ENCODE measurements at places on chromosomes 1 and 21.

DNA sequence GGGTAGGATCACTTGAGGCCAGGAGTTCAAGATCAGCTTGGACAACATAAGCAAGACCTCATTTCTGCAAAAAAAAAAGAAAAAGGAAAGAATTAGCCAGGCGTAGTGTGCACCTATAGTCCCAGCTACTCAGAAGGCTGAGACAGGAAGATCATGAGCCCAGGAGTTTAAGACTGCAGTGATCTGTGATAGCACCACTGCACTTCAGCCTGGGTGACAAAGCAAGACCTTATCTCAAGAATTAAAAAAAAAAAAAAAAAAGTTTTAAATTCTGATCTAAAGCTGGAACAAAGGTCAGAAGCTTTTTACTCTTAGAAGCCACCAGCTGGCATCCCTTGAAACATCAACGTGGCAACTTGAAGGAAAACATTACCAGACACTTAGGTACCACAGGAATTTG, 45.3 kb downstream of the HENMT1 start:
- no peak for DNase-seq

GRCh38 chr1:183783342-183783741, 21.6 kb upstream of the RGL1 start:
- DNase-seq, result no peak

DNA sequence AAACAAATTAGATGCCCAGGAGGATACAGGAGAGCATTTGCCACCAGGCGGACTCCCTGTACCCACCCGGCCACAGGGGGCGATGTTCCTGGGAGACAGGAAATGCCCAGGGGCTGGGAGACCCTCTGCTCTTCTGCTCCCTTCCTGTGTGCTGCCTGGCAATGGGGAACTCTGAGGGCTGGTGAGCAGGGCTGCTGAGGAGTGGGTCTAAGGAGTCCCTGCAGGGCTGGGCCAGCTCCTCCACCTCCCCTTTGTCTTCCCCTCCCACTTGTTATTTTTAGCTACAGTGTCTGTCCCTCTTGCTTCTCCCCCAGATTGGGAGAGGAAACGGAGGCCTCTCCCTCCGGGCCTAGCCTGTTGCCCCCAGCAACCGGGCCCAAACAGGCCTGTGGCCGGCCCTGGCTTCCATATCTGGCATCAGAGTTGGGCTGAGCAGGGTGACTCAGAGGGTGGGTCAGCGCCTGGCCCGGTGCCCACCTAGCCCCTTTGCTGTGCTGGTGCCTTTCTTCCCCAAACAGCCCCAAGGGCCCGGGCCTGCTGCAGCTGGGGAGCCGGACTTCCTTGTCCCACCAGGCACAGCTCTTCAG, 11.6 kb downstream of the LMNA start:
- no peak for DNase-seq

DNA sequence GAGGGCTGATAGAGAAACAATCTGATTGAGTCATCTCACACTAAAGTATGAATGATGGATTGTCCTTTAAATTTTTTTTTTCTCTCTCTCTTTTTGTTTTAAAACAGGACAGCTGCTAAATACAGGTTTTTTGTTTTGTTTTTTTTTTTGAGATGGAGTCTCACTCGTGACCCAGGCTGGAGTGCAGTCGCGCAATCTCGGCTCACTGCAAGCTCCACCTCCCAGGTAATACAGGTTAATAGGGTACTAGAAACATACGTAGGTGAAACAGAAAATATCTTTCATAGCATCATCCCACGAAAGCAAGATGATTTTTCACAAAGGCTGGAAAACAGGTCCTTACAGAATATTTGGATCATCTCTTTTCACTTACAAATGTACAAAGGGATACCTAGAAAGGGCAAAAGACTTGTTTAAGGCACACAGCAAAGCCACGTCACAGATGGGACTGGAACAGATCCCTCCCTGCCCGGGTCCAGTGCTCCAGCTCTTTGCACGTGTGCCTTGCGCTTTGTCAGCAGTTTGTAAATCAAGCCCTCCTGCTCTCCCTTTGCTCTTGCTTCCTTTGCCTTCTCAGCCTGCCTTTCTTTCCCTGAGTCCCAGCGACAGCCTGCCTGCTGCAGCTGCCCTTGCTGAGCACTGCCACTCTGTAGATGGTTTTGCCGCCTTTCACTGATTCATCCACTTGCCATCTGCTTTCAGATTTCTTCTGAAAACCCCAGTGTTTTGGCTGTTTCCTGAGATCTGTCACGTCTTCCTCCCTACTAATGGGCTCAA, 171.3 kb upstream of the BEND5 start:
- DNase-seq, result no peak

- DNase-seq, result no peak
Measured at GRCh38 chr1:243572940-243573339, 277.1 kb downstream of the AKT3 start.

- DNase-seq, result no peak
Measured at GRCh38 chr1:77388661-77389060, 106.8 kb downstream of the AK5 start.

DNA sequence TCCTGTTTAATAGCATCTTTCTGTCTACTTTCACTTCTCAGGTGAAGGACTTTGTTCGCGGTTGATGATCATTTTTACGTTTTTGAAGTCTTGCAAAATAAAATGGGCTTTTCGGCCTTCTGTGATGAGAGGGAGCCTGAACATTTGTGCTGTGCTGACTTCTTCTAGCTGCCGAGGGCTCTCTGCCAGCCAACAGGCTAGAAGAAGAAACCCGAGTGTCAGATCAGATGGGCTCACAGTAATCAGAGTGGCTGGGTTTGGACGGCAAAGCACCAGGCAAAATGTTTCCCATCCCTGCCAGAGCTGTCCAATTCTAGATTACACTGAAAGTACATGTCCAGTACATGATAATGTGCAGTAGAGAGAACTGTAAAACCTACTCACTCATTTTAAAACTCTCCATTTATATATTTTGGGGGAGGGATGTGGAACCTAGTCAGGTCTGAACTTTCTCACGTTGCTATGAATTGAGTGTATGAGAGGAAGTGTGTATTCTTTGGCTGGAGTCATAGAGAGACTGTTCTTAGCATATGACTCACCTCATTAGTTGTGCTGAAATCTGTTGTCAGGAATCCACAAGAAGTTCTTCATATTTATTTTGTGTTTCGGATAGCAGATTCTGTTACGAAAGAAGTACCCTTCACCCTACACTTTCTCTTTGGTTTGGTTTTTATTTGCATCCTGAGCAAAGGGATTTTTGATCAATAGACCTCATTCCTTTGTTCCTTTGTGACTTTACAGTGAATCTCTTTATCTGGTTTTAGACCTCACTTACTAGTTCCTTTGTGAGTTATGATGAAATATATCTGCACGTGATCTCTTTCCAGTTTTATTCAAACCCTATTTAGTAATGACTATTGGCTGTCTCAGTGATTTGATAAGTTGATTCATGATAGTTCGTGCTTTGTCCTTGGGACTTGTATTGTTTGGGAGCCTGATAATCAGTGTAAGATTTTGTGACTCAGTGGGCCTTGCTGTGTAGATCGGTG, 4.8 kb downstream of the ATP1A1 start:
- DNase-seq, result no peak

DNA sequence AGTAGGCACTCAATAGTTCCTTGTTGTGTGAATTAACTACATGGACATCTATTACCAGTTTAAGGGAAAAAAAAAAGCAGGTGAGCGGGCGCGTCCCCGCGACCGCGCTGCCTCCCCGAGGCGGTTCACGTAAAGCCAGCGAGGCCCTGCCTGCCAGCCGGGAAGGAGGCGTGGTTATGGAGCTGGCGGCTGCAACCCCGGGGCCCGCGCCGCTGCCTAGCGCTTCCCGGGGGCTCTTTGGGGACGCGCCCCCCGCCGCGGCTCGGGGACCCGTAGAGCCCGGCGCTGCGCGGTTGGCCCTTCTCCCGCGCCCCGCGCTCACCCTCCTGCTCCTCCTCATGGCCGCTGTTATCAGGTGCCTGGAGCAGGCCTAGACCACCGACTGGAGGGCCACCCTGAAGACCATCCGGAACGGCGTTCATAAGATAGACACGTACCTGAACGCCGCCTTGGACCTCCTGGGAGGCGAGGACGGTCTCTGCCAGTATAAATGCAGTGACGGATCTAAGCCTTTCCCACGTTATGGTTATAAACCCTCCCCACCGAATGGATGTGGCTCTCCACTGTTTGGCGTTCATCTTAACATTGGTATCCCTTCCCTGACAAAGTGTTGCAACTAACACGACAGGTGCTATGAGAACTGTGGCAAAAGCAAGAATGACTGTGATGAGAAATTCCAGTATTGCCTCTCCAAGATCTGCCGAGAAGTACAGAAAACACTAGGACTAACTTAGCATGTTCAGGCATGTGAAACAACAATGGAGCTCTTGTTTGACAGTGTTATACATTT, 2.6 kb upstream of the CC2D1B start:
- peak; percentile 17 for DNase-seq

DNA sequence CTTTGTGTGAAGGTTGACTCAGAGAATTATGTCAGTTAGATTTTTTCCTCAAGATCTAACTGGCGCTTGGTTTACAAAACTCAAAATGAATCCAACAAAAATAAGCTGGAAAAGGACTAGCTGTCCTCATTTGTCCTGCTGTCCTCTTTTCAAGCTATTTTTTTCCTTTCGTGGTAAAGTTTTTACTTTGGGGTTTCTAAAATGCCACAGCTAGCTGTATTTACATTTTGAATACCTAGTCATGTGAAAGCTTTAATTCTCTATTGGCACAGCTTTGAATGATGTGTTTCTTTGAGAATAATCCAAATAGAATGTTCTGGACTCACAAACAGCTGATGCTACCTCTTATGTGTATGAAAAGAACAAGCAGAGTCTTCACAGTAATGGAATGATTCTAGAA, 673.6 kb upstream of the NR5A2 start:
- DNase-seq, result no peak

DNA sequence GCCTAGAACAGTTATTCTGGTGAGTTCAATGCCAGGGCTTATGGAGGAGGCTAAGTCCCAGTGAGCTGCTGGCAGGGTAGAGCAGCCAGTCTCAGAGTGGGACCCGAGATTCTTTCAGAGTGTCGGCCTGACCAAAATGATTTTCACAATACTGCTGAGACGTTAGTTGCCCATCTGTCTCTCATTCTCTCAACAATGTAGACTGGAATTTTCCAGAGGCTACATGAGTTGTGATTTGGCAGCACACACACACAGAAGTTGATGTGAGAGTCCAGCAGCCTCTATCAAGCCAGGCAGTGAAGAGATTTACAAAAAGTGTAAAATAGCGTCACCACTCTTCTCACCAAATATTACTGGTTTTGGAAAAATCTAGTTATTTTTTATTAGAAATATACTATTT, 21.7 kb downstream of the CACNA1S start:
- DNase-seq, result no peak

- no peak for DNase-seq
Measured at GRCh38 chr1:231442735-231443134, 20.6 kb upstream of the EGLN1 start.

DNA sequence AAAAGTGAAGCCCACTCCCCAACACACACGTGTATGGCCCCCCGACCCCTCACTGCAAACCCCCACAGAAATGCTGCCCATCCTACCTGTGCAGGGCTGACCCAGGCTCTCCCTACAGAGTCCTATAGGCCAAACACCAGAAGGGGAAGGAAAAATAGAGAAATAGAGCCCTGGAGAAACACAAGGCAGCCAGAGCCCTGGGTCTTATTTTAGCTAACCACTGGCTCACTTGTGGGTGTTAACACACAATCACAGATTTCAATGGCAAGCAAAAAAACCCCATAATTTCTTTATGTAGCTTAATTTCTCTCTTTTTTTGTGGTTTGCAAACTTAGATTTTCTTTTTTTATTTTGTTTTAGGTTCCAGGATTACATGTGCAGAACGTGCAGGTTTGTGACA, 989 bp upstream of the PIGR start:
- DNase-seq, result no peak

DNA sequence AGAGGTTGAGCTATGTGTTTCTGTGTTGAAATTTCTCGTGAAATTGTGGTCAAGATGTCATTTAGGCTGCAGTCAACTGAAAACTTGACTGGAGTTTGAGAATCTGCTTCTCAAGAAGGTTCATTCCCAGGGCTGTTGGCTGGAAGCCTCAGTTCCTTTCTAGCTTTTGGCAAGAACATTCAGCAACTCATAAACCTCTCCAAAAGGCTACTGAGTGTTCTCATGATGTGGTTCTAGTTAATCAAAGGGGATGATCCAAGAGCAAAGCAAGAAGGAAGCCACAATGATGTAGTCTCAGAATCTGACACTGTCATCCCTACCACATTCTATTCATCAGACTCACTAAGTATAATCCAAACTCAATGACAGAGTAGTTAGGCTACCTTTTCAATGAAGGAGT, 66.6 kb downstream of the SPATA6 start:
- no peak for DNase-seq

DNA sequence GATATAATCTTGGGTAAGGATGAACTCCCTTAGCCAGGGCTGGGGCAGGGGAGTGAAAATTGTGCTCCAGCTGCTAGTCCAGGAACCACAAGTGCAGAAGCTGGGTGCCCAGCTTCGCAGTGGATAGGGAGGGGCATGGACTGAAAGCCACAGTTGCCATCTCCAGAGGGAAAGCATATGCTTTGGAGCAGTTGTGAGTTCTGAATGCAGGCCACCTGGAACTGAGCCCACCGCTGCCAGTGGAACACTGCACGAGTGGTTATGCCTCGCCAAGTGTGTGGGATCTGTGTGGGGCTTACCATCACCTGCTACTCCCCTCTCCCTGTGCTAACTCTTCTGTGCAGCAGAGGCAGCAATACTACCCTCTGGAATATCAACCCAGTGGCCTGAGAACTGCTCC, 158.4 kb upstream of the DPT start:
- DNase-seq, result no peak

- no peak for DNase-seq
Measured at GRCh38 chr1:212364985-212365384, 49.7 kb downstream of the PACC1 start.

DNA sequence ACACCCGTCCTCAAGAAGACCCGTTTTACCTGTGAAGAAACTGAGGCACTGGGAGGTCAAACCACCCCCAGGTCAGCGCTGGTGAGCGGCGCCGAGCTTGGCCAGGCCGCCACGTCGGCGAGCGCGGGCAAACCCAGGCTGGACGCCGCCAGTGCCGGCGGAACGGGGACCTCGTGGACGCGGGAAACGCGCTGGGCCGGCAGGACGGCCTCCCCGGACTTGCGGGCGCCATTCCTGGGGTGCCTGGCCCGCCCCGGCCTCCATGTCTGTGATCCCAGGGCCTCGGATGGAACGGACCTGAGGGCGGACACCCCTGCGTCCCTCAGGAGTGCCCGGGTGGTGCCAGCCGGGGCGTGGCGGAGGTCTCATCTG, 764 bp upstream of the SUMO3 start:
- no peak for DNase-seq

- no peak for DNase-seq
Measured at GRCh38 chr1:180609643-180610555, 21.9 kb upstream of the XPR1 start.

GRCh38 chr1:168767894-168768584, 39.0 kb upstream of the DPT start:
- no peak for DNase-seq

- no peak for DNase-seq
Measured at GRCh38 chr1:147919896-147920295, 8.3 kb upstream of the GPR89B start.

DNA sequence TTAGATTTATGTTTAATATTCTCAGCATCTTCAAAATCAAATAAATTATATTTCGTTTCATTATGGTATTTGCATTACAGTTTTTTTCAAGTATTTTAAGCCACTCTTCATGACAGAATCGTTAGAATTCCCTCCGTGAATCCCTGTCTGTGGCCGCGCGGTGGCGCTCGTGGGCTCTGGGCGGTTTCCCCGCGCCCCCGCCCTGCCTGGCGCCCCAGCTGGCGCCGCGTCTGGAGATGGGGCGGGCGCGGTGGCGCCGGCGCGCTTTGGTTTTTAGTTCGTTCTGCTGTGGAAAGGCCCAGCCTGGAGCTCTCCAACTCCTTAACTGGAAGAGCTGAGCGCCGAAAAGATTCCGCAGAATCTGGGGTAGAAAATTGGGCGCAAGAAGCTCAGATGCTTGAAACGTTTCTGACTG, 25.7 kb downstream of the PRMT2 start:
- no peak for DNase-seq
